ENCODE measurements at places on chromosomes 1 and 21. TPM values are rescaled to one million over a fixed set of nuclear protein-coding genes. Genes with fewer than 3 reads are reported as not detected.

DNA sequence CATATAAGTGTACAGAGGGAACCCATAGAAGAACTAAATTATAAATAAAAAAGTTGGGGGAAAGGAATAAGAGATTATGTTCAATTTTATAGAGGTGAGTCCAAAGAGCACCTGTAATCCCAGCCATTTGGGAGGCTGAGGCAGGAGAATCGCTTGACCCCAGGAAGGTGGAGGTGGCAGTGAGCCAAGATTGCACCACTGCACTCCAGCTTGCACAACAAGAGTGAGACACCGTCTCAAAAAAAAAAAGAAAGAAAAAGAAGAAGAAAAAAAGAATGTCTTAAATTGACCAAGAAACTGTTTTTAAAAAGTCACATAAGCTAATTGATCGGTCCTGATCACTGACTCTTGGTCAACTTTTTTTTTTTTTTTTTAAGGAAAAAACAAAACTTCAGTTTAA, 19.1 kb upstream of the ATF3 start:
- DNase-seq: no peak

DNA sequence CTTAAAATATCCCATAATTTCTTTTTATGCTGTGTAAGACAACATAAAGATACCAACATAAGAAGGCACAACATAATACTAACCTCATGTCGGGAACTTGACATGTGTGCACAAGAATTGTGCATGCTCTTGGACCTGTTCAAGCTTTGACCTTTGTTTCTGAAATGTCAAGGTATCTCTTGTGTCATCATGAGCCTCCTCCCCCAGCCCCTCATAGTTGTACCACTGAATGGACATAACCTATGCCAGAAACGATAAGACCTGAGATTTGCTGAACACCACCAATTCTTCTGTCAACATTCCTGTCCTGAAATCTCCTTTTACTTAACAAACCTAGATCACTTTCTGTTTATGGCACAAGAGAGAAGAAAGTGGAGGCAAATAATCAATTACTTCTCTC, 29.4 kb upstream of the PROX1 start:
- no peak for DNase-seq

UBXN10 gene
- 0.96 TPM for total RNA-seq

C4BPA gene
- total RNA-seq: not detected
